ENCODE measurements at places on chromosomes 1 and 21.

GRCh38 chr1:46401154-46401913 lies 7.2 kb downstream of the FAAH start:
- DNase-seq, result no peak

DNA sequence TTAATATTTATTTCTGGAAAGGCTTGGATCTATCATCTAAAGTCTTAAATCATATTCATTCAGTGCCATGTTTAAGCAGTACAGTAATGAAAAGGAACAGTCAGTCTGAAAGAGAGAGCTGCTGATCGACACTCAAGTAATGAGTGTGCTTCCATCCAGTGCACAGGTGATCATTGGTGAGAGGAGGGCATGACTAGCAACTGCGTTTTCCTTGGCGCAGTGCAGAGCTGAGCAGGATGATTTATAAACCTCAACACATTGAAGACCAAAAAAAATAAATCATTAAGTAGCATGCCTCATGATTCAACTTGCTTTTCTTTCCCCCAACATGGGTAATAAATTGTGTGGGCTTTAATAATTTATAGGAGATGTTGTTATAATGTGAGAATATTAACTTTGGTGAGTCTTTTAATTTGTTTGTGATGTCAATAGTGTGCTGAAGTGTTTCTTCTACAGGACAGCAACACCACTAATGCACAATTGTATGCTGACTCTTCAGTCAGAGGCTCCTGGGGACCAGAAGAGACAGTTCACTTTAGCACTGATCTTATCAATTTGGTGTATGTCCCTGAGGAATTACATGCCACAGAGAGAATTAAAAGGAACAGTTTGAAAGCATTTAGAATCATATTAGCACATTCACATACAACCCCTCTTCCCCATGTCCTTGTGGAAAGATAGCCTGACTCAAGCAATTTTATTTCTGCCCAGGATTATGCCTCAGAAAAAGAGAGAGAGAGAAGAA lies 199.7 kb upstream of the ADGRL2 start:
- no peak for DNase-seq

DNA sequence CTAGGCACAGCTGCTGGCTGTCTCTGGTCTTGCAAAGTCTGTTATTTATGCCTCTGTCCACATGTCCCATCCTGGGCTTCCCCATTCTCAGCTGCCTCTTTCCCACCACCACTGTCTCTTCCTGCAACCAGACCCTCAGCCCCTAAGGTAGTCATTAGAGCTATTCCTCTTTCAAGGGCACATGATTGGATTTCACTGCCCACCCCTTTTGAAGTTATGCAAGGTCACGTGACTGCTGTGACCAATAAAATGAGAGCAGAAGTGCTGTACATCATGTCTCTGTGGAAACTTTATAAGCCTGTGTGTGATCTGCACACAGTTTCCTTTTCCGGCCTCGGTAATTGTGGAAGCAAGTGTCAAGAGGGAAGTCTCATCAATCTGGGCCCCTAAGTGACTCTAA lies 136.6 kb upstream of the HMGB4 start:
- DNase-seq, result no peak

DNA sequence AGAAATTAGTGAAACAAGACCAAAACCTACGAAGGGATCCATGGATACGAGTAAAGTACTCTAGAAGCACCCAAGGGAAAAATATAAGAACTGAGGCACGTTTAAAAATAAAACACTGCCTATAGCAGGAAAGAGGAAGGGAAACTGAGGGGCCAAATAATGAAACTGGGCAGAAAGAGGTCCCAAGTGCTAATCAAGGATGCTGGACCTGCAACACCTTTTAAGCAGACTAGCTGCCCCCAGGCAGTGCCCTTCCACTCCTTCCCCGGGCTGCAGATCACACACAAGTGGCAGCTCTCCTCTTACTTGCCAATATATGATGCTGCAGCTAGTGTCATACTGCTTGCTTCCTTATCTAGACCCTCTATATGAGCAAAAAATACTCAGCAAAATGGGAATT lies 7.6 kb upstream of the OTUD7B start:
- no peak for DNase-seq

DNA sequence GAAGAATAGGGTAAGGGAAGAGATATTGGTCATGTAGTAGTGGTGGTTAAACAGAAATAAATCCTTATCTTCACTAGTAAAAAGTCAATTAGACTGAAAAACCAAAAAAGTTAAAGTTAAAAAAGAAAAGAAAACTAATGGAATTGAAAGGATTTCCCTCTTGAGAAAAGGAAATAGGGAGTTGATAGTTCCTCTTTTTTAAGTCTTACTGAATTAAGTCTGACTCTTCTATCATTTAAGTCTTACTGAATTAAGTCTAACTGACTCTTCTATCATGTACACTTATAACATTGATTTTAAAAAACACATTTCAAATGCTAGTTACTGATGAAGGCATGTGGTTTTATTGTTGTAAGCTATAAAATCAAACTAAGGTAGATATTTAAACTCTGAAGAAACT lies 49.5 kb upstream of the TENT5C start:
- DNase-seq, result no peak

DNA sequence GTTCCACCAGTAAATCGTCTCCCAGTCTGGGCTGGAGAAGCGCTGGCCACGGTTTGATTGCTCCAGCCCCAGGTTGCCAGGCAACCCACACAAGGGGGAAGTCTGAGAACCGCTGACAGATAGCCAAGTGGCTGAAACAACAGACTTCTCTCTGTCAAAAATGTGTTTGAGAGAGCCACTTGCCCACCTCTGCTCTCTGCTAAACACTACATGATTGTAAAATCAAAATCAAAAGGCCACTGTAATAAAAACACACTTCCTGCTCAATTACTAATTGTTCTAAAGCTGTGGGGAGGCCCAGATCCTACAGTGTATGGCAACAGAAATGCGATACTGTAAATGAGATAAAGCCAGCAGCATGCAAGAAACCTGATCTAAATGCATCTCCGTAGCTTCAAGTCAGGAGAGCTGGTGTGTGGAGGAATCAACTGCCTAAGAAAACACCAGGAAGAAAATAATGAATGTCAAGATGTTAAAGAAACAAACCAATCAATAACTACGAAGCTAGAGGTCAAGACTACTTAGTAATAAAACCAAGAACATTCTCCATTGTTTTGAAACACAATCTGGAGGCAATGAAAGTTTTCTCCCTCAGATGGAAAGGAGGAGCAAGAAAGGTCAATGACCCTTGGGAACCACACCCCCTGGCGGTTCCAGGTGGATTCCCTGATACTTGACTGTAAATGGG lies 121.2 kb downstream of the SLC45A1 start:
- peak; percentile 91 for DNase-seq

GRCh38 chr1:157407917-157408525 lies 144.3 kb downstream of the FCRL5 start:
- DNase-seq, result no peak

- no peak for DNase-seq
Observed at GRCh38 chr21:26001356-26001755, 169.2 kb downstream of the APP start.

GRCh38 chr1:154793685-154794084 lies 76.4 kb downstream of the KCNN3 start:
- DNase-seq, result no peak

DNA sequence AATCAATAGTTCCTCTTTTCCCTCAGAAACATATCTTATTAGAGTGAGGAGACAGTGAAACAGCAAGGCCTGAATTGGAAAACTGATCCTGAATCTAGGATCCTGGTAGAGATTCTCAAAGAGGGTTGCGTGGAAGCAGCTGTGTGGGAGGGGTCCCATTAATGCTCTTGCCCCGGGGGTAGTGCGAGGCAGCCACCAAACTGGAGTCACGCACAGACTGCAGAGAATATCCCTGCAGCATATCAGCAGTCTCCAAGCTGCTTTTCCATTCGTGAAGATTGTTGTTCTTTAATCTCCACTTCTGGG lies 150.1 kb downstream of the DISC1 start:
- no peak for DNase-seq

DNA sequence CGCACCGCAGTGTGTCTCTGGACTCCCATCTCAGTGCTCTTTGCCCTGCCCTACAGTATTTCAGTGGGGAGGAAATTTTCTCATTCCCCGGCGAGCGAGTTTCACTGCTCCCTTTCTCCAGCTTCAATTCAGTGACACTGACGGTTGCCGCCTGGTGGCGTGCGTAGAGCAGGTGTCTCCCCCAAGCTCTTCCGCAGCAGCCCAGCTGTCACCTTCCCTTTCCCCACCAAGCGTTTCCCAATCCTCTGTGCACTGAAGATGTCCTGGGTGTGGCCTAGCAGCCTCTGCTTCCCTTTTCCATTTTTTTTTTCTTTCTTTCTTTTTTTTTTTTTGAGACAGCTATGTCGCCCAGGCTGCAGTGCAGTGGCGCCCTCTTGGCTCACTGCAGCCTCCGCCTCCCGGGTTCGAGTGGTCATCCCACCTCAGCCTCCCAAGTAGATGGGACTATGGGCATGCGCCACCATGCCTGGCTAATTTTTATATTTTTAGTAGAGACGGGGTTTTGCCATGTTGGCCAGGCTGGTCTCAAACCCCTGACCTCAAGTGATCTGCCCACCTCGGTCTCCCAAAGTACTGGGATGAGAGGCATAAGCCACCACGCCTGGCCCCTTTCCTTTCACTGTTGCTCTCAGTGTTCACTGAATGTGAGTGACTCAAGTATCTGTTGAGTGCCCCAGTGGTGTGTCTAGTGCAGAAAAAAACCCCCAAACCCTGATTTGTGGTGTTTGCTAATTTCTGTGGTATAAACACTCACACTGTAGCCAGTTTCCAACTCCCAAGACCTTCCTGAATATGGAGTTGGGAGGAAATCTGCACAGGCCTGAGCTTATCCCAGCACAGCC lies 30.1 kb downstream of the TNFRSF1B start:
- DNase-seq, result peak; percentile 43

- DNase-seq, result no peak
Observed at GRCh38 chr1:81307786-81308185, 492.9 kb upstream of the ADGRL2 start.

GRCh38 chr1:30518186-30518585 lies 205.2 kb downstream of the MATN1 start:
- no peak for DNase-seq

- DNase-seq, result peak; percentile 44
Observed at GRCh38 chr1:3368711-3369445, 85.6 kb upstream of the ARHGEF16 start.

DNA sequence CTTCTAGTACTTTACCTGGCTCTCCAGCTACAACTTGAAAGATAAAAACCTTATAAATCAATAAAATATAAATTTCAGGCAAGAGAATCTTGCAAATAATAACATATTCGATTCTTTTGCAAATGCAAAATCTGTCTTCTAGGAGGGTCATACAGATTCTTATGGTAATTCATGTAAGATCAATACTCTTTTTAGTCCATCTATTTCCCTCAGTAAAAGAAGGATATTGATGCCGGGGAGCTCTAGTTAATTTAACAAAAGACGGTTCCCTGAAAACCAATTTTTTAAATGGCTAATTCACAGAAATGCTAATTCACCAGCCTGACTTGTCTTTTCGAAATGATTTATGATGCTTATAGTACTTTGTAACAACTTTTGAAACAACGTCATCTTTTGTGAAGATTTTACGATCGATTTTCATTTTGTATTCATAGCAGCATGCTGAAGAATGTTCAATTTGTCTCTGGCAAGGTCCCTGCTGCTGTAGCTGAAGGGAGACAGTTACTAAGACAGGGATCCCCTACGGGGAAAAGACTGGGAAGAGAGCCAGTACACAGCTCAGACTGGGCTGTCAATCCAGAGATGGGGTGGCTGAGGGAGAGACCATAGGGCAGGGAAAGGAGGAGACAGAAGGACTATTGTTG lies 90.6 kb upstream of the SPAG17 start:
- no peak for DNase-seq

GRCh38 chr21:27219068-27219467 lies 252.2 kb upstream of the ADAMTS5 start:
- no peak for DNase-seq

- DNase-seq, result peak; percentile 72
Observed at GRCh38 chr1:34786521-34787325, 5.7 kb downstream of the GJB3 start.

DNA sequence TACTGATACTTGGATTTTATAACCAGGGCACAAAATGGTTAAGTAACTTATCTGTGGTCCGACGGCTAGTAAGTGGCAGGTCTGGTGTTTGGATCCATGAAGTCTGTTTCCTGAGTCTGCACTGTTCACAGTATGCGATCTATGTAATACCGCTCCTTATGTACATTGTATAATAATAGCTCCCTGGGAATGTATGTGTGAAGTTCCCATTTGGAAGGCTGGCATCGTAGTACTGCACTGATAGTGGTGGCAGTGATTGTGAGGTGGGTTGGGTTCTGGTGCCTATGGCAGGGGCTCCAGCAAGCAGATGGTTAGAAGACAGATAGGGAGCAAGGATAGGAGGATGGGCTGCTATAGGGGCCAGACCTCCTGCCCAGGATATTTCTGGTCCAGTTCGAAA lies 25.3 kb downstream of the ITSN1 start:
- no peak for DNase-seq

DNA sequence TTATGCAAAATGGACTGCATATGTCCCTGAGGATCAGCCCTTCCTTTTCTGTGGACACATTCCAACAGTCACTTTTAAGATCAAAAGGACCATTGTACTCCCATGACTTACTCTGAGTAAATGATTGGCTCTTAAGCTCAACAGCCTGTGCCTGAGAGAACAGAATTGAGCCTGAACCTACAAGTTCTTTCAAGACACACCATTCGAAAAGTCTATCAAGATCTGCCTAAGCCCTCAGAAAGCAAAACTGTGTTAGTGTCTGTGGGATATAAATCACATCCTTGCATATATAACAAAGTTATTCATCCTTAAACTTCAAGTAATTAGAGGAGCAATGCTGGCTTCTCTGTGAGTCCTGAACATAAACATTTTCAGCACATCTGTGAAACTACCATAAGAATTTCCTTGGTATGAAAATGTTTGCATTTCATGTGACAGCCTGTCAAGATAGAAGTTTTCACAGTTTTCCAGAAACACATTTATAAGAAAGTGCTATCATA lies 41.6 kb downstream of the PCNX2 start:
- no peak for DNase-seq

- no peak for DNase-seq
Observed at GRCh38 chr1:42970143-42970542, 11.5 kb upstream of the SLC2A1 start.

DNA sequence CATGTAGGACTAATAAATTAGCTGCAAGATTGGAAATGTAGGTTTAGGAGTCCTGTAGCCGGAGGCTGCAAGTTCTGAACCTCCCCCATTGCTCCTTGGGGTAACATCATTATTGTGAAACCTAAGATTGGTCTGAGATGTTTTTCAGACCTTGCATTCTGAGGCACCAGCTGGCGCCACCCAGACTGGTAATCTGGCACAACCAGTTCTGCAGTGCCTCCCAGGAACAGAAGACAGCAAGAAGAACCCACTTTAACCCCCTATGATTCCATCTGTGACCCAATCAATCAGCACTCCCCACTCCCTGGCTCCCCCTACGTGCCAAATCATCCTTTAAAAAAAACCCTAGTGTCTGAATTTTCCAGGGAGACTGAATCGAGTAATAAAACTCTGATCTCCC lies 11.6 kb upstream of the DNAJC6 start:
- no peak for DNase-seq

DNA sequence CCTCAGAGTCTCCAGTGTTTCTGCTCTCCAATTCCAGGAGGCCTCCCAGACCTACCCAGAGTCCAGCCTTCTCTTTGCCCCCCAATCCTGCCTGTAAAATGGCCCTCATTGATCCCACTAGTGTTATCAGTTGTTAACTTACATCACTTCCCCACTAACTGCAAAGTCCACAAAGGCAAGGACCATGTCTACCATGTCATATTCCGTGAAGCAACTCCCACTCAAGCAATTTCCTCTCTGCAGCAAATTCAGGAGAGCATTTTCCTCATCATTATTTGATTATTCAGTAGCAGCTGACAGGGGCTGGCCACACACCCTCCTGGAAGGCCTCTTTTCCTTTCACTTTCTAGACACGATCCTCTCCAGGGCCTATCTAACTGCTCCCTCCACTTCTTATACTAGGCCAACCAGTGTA lies 153.5 kb downstream of the RERE start:
- DNase-seq, result no peak

All from right cardiac atrium (tissue), 5 donors.